ENCODE measurements at places on chromosomes 12 and 14.

- DNase-seq, result no peak
- H3K4me3 ChIP-seq, result no peak overlapping the region
- H3K36me3 ChIP-seq, result no peaks in the 10 kb centered on the region
- no peaks in the 10 kb centered on the region for H3K27me3 ChIP-seq
Measured at GRCh38 chr12:58580095-58580494, 340.2 kb downstream of the LRIG3 start.

GRCh38 chr12:51460519-51460918 lies 35.9 kb downstream of the SLC4A8 start:
- H3K27me3 ChIP-seq, result no peaks in the 10 kb centered on the region
- H3K4me3 ChIP-seq, result no peak overlapping the region
- H3K36me3 ChIP-seq, result no peaks in the 10 kb centered on the region
- no peak overlapping the region for H3K27ac ChIP-seq
- DNase-seq, result no peak

DNA sequence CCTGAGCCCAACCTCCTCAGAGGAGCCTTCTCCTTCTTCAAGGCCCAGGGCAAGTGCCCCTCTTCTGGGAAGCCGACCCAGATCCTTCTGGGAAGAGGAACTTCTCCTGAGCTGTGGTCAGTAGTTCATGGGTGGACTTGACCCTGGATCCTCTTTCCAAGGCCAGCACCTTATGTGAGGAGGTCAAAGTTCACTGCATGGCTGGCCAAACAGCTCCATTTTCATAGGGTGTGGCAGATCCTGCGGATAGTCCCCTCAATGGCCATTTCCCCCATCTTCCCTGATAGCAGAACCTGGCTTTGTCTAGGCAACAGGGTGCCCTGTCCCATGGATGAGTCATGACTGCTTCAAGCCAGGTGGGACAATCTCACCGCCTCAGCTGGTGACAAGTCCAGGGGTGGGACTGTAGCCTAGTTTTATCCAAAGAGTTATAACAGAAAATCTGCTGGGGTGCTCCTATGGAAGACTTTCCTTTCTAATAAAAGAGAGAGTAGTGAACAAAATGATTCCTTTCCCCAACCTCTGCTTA lies 10.4 kb downstream of the ASB2 start:
- H3K27ac ChIP-seq, result peak overlapping the region; percentile 52
- H3K27me3 ChIP-seq, result no peaks in the 10 kb centered on the region
- H3K36me3 ChIP-seq, result peaks cover 17% of the 10 kb centered on the region
- DNase-seq, result no peak
- H3K4me1 ChIP-seq, result peaks cover 81% of the 10 kb centered on the region

GRCh38 chr12:48750215-48750614 lies 33.7 kb upstream of the CCNT1 start:
- H3K36me3 ChIP-seq, result no peaks in the 10 kb centered on the region
- H3K27ac ChIP-seq, result peak overlapping the region; percentile 74
- no peak for DNase-seq
- H3K4me3 ChIP-seq, result no peak overlapping the region
- peaks cover 7% of the 10 kb centered on the region for H3K27me3 ChIP-seq

- no peak overlapping the region for H3K27ac ChIP-seq
- peaks cover 2% of the 10 kb centered on the region for H3K27me3 ChIP-seq
- DNase-seq, result no peak
- no peak overlapping the region for H3K4me3 ChIP-seq
Measured at GRCh38 chr12:131862600-131862993, 31.8 kb upstream of the ULK1 start.

DNA sequence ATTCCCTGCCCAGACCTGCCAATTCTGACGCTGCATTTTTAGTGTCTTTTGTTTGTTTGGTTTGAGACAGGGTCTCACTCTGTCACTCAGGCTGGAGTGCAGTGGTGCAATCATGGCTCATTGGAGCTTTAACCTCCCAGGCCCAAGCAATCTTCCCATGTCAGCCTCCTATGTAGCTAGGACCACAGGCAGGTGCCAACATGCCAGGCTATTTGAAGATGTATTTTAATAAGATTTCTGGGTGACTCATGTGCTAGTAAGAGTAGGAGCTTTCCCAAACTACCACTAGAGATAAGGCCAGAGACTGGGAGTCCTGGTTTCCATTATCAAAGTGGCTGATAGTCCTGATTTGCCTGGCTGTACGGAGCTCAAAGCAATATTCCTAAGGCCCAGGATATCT lies 693.3 kb downstream of the MED13L start:
- H3K4me3 ChIP-seq, result no peak overlapping the region
- no peak overlapping the region for H3K27ac ChIP-seq
- H3K4me1 ChIP-seq, result no peaks in the 10 kb centered on the region
- H3K27me3 ChIP-seq, result peaks cover 5% of the 10 kb centered on the region

DNA sequence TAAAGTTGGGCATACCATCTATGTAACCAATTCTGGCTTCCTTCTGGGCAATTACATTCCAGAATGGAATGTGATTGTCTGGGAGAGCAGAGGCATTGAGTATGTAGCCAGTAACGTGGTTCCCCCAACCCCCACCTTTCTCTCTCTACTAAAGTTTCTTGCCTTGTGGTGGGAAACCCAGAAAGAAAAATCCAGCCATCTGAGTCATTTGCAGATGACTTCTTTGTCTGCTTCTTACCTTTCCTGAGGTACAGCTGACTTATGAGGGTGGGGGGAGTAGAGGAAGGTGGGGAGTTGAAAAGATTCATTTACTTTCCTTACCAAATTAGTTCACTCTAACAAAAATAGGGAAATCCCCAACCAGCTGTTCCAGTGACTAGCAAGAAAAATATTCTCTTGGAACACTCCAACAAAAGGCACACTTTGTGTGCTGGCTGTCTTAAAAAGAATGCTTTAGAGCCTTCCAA lies 112.1 kb upstream of the FRMD6 start:
- no peak for DNase-seq
- peaks cover 8% of the 10 kb centered on the region for H3K27me3 ChIP-seq
- H3K4me3 ChIP-seq, result no peak overlapping the region
- no peaks in the 10 kb centered on the region for H3K4me1 ChIP-seq

DNA sequence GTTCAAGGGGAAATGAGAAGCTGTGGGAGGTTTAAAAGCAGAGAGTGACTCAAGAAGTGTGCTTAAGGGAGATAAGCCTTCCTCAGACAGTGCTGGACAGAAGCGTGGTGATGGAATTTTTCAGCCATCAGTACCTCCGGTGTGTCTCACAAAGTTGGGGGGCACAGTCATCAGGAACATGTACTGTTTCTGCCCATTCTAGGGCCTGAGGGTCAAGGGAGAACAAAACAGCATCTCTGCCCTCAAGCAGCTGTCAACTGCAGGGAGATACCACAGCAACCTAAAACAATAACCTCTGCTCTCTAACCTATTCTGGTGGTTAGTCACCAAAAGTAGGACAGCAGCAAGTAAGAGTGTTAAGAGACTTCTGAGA lies 2.0 kb upstream of the STON2 start:
- H3K27ac ChIP-seq, result no peak overlapping the region
- peaks cover 21% of the 10 kb centered on the region for H3K4me1 ChIP-seq
- H3K4me3 ChIP-seq, result no peak overlapping the region
- no peaks in the 10 kb centered on the region for H3K36me3 ChIP-seq
- DNase-seq, result no peak

DNA sequence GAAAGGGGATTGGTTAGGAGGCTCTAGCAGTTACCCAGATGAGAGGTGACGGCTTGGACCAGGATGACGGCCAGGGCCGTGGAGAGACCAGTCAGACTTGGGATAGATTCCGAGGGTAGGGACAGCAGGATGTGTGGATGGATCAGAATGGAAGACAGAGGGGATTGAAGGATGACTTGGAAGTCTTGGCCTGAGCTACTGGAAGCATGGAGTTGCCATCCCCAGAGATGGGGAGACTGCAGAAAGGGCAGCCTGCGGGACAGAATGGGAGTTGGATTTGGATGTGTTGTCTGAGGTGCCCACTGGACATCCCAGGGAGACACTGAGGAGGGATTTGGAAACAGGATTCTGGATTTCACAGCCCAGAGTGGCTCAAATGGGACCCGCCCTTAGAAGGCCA lies 102.3 kb downstream of the CALM1 start:
- H3K4me1 ChIP-seq, result peaks cover 4% of the 10 kb centered on the region
- H3K36me3 ChIP-seq, result no peaks in the 10 kb centered on the region
- H3K27me3 ChIP-seq, result peaks cover 22% of the 10 kb centered on the region
- H3K4me3 ChIP-seq, result no peak overlapping the region
- no peak for DNase-seq

DNA sequence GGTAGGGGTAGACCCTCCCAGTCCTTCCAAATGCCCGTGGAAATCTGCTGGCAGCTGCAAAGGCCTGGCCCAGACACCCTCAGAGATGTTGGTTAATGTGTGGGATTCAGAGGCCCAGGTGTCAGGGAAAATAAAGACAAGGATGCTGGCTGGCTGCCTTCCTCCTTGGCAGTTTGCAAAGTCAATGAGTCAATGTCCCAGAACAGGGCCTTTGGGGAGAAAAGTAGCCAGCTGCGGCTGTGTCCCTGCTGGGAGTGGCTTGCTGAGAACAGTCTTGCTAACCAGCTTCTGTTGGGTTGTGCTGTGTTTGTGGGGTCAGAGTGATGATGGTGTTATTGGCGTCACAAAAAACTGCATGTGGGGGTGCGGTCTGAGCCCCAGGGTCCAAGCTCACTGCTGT lies 29.2 kb downstream of the GLRX5 start:
- no peak overlapping the region for H3K27ac ChIP-seq
- H3K27me3 ChIP-seq, result peaks cover 3% of the 10 kb centered on the region
- H3K36me3 ChIP-seq, result no peaks in the 10 kb centered on the region
- peaks cover 2% of the 10 kb centered on the region for H3K4me1 ChIP-seq

- no peaks in the 10 kb centered on the region for H3K4me1 ChIP-seq
- no peak overlapping the region for H3K27ac ChIP-seq
- H3K27me3 ChIP-seq, result no peaks in the 10 kb centered on the region
- H3K36me3 ChIP-seq, result peaks cover 43% of the 10 kb centered on the region
Measured at GRCh38 chr14:66920196-66920595, 269.0 kb upstream of the GARIN2 start.

DNA sequence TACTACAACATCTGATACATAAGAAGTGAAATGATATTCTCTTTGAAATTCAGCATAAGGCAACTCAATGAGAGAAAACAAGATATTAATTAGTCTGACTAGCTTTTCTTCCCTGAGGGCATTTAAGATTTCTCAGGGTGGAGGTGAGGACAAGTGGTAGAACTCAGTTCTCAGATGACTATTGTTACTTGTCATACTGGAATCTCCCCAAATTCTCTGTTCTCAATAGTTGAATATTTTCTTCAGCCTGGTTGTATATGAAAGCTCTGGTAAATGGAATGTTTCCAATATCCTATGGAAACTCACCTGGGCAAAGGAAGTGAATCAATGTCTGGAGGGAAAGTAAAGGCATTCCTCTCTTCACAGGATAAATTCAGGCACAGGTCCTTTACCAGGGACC lies 18.2 kb upstream of the ITGA5 start:
- H3K4me1 ChIP-seq, result peaks cover 19% of the 10 kb centered on the region
- no peaks in the 10 kb centered on the region for H3K36me3 ChIP-seq
- H3K27ac ChIP-seq, result no peak overlapping the region
- no peak overlapping the region for H3K4me3 ChIP-seq
- no peaks in the 10 kb centered on the region for H3K27me3 ChIP-seq

- no peak for DNase-seq
- no peaks in the 10 kb centered on the region for H3K4me1 ChIP-seq
- no peaks in the 10 kb centered on the region for H3K27me3 ChIP-seq
- no peak overlapping the region for H3K27ac ChIP-seq
Measured at GRCh38 chr14:85056267-85056666, 473.7 kb upstream of the FLRT2 start.
